ENCODE measurements at places on chromosomes 5 and 9. TPM values are rescaled to one million over a fixed set of nuclear protein-coding genes. Genes with fewer than 3 reads are reported as not detected.

- DNase-seq = no peak
- no peaks in the 10 kb centered on the region for H3K27me3 ChIP-seq
- no peak overlapping the region for H3K4me3 ChIP-seq
- no peak overlapping the region for H3K27ac ChIP-seq
- H3K36me3 ChIP-seq = no peaks in the 10 kb centered on the region
These were observed 3.9 kb downstream of the FLT4 start for GRCh38 chr5:180645274-180646204.

DNA sequence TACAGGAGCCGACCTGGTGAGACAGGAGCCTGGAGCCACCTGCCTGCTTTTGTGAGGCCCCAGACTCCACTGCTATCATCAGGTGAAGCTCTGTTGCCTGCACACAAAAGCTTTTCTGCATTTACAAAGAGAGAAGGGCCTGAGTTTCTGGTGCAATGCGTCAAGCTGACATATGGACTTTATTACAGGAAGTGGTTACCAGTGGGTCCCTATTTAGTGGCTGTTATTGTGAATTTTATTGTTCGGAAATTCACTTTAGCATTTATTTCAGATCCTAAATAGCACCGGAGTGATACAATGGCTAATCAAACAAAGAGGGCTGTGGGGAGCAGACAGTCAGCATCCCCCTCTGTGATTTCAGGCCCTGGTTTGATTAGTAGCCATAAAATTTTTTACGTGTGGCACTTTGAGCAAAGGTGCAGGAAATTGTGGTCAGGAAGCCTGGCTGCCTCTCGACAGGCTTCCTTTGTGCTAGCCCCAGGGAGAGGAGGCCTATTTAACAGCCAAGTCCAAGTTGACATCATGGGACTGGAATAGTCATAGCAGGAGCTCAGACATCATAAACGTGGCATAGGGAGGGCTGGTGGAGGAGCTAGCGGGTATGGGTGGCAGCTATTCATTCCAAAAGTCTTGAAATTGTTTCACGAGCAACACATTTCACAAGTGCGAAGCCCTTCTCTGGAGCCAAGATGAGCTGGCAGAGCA, 8.4 kb downstream of the TGFBI start:
- no peak overlapping the region for H3K4me3 ChIP-seq
- peaks cover 9% of the 10 kb centered on the region for H3K4me1 ChIP-seq
- no peak overlapping the region for H3K27ac ChIP-seq
- peaks cover 21% of the 10 kb centered on the region for H3K27me3 ChIP-seq

DNA sequence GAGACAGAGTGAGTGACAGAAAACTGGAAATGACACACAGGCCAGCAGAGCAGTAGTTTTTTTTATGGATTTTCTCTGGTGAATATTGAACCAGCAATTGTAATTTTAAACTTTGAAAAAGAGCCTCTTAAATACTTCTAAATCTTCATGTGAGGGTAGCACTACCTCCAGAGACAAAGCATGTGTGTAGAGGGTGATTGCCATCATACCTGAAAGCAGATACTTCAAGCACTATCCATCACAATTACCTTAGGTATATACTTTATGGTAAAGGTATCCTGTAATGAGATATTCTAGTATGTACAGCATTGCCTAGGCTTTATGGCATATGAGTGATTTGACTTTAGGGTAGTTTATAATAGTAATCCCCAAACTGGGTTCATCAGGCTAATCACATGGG, 3.4 kb upstream of the EBF1 start:
- H3K4me1 ChIP-seq = no peaks in the 10 kb centered on the region
- no peak overlapping the region for H3K4me3 ChIP-seq
- H3K27me3 ChIP-seq = peaks cover 43% of the 10 kb centered on the region
- no peak for DNase-seq

DNA sequence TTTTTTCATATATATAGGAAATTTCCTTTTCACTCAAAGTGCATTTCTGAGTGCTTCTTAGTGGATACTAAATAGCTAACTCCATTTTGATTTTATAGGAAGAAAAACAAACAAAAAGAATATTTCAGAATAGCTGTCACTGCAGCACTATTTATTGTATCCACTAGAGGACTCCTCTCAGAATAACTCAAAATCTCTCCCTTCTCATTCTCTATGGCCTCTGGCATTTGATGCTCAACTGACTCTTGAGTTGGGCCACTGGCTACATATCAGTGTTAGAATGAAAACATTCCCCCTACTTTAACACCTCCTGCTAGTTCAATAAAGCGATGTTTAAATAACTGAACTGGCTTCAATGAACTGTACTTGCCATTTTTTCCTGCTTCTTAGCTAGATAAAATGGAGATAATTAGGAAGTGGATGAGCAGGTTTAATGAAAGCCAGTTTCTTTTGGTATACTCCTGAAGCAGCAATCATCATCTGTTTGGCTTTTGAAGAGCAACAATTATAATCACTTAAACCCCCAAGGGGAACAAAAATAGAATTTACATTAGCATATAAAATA, 16.6 kb upstream of the ELAVL2 start:
- H3K4me1 ChIP-seq = no peaks in the 10 kb centered on the region
- H3K4me3 ChIP-seq = no peak overlapping the region
- no peak overlapping the region for H3K27ac ChIP-seq
- no peaks in the 10 kb centered on the region for H3K27me3 ChIP-seq

DNA sequence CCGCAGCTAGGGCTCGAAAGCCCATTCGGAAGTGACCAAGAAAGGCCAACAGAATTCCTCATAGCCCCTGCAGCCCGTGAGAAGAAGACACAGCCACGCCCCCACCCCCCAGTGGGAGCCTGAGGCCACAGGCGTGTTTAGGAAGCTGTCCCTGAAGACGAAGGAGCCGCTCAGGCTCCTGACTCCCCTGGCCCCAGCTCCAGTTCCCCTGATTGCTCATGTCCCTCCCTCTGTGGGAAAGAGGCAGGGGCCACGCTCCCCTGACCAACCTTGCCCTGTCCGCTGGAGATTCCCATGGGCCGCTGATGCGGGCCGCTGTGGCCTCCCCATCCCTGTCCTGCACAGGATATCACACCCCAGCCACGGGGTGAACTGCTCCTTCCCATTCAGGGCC, 13.6 kb downstream of the ROPN1L start:
- no peaks in the 10 kb centered on the region for H3K27me3 ChIP-seq
- DNase-seq = no peak
- no peak overlapping the region for H3K4me3 ChIP-seq
- H3K27ac ChIP-seq = no peak overlapping the region

GRCh38 chr9:35801328-35802128, 10.1 kb downstream of the NPR2 start:
- no peak overlapping the region for H3K27ac ChIP-seq
- no peak overlapping the region for H3K4me3 ChIP-seq
- DNase-seq = no peak
- H3K36me3 ChIP-seq = no peaks in the 10 kb centered on the region
- H3K27me3 ChIP-seq = no peaks in the 10 kb centered on the region
- H3K4me1 ChIP-seq = peaks cover 16% of the 10 kb centered on the region

The SPATA31A6 gene
- total RNA-seq = not detected

DNA sequence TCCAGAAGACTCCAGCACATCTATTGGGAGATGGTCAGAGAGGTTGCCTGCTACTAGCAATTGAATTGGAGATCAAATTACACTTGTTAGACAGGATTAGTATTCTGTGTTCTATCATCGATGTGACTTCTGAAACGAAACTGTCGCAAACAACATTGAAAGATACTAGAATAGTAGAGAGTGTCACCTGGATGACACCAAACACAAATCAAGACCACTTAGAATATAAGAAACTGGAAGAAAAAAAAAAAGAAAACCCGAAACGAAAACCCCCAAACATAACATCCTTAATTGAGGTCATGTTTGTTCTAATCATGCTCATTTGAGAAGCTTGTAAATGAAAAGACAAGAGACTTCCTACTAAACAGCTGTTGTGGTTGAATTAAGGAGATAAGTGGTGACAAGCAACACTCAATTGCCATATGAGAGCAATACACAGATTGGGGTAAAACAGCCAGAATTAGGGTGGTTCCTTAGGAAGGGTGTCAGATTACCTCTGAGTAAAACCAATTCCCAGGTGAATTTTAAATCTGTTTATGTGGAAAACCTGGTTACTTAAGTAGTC, 97.6 kb downstream of the BASP1 start:
- H3K4me1 ChIP-seq = no peaks in the 10 kb centered on the region
- H3K27ac ChIP-seq = no peak overlapping the region
- no peaks in the 10 kb centered on the region for H3K36me3 ChIP-seq
- H3K4me3 ChIP-seq = no peak overlapping the region
- no peak for DNase-seq

The SPATA31C1 gene
- not detected for total RNA-seq

GRCh38 chr9:2602704-2603116, 18.9 kb upstream of the VLDLR start:
- H3K27ac ChIP-seq = no peak overlapping the region
- H3K4me1 ChIP-seq = no peaks in the 10 kb centered on the region
- H3K27me3 ChIP-seq = peaks cover 28% of the 10 kb centered on the region
- H3K36me3 ChIP-seq = no peaks in the 10 kb centered on the region

DNA sequence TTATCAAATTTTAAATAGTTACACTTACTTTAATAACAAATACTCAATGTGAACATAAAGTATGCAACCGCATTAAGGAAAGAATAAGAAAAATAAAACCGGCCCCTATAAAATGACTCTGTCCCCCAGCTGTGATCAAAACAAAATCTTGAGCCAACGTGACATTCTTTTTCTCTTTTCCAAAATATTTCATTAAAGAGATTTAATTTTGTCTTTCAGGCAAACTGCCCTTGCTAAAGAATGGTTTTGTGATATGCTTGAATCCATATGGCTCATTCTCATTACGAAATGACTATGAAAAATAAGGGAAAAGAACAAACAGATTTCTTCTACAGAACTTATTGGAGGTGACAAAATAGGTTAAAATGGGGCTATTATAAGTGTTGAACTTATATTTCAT, 197.0 kb downstream of the NR2F1-AS1 start:
- no peak overlapping the region for H3K4me3 ChIP-seq
- no peaks in the 10 kb centered on the region for H3K4me1 ChIP-seq
- no peaks in the 10 kb centered on the region for H3K27me3 ChIP-seq
- no peak for DNase-seq
- H3K27ac ChIP-seq = no peak overlapping the region
- no peaks in the 10 kb centered on the region for H3K36me3 ChIP-seq

The IL33 gene
- total RNA-seq = not detected

DNA sequence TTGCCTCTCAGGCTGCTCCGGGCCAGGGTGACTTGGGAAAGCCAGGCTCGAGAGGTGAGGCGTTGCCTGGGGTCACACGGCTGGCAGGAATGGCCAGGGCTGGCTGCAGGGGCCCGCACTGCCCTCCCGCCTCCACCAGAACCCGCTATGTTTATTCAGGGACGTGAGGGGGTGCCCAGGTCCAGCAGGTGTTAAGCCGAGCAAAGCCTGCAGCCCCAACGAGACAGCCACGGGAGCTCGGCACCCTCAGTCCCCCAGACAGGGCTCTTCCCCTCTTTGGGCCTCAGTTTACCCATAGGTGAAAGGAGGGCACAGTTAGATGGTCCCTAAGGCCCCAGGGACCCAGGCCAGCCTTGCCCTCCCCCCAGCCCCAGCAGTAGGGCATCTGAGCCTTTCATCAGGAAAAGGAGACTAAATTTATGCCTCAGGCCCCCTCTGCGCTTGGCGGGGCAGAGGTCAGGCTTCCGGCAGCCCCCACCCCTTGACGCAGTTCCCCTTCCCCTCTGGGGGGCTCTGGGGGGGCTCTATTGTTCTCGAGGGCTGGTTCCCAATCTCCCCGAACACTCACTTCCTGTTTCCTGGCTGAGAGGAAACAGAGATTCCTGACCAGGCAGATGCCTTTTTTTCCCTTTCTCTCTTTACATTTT, 7.1 kb upstream of the EGFL7 start:
- H3K27me3 ChIP-seq = no peaks in the 10 kb centered on the region
- H3K27ac ChIP-seq = no peak overlapping the region
- H3K4me3 ChIP-seq = no peak overlapping the region
- no peaks in the 10 kb centered on the region for H3K4me1 ChIP-seq
- no peak for DNase-seq

The PCDHGB5 gene
- 0.15 TPM for total RNA-seq

The KIF24 gene
- total RNA-seq = 5.8 TPM

DNA sequence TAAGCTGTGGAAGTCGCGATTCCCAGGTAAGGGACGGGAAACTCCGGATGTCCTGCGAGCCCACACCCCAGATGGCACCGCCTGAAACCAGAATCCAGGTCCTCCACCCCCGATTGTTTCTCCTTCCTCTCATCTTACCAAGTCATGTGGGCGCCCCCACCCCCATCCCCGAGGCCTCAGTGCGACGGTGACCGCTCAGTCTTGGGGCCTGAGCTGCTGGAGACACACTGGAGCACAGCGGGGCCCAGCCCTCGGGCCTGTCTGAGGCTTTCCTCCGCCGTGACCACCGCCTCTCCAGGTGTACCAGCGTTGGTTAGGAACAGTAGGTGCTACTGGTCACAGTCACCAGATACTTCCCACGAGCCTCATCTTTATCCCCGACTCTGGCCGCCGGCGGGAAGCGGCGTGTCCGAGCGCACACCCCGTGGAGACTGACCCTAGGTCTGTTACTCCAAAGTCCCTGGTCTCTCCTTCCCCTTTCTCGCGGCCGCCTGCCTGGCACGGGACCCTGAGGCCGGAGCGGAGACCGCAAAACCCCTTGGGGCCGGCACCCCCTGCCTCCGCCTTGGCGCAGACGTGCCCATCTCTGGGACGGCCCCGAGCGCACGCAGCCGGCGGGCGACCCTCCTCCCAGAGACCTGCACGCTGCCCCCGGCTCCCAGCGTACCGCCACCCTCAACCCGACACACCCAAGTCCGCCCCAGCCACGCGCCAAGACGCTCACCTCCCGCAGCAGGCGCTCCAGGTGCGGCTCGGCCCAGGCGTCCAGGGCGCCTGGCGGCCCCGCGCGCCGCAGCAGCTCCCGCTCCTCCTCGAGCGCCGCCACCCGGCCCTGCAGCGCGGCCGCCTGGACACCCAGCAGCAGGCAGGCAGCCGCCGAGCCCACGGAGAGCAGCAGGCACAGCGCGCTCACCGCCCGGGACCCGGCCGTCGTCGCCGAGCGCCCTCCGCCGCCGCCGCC, 733 bp downstream of the COL23A1 start:
- H3K27me3 ChIP-seq = no peaks in the 10 kb centered on the region
- H3K4me1 ChIP-seq = no peaks in the 10 kb centered on the region
- no peak overlapping the region for H3K4me3 ChIP-seq
- H3K27ac ChIP-seq = no peak overlapping the region
- H3K36me3 ChIP-seq = no peaks in the 10 kb centered on the region

The PARP8 gene
- total RNA-seq = 19.0 TPM

- H3K36me3 ChIP-seq = 0 out of 2 replicates have a peak, but pooled peaks cover under 1% of the 10 kb centered on the region
- DNase-seq = no peak
- no peak overlapping the region for H3K4me3 ChIP-seq
- H3K27me3 ChIP-seq = no peaks in the 10 kb centered on the region
- H3K27ac ChIP-seq = no peak overlapping the region
These were observed 78.1 kb downstream of the RICTOR start for GRCh38 chr5:38996123-38996522.

DNA sequence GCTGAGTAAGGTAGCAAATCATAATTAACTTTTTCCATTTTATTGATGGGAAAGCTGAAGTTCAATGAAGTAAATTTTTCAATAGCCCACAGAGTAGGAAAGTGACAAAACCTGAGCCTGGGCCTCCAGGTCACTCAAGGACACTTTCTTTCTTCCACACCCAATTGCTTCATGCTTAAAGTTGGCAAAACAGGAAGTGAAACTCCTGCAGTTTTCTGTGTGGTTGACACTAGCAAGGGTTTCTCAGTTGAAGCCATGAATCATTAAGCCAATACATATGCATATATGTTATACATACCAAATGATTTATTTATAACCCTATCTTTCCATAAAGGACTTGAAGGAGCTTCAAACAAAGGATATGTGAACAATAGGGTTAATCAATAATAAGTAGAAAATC, 13.9 kb downstream of the TLR4 start:
- no peaks in the 10 kb centered on the region for H3K36me3 ChIP-seq
- H3K4me1 ChIP-seq = no peaks in the 10 kb centered on the region
- H3K27ac ChIP-seq = no peak overlapping the region
- no peaks in the 10 kb centered on the region for H3K27me3 ChIP-seq
- no peak overlapping the region for H3K4me3 ChIP-seq
